CD8-positive, alpha-beta memory T cell (primary cell): ENCODE measurements at places on chromosomes 6 and 20.

DNA sequence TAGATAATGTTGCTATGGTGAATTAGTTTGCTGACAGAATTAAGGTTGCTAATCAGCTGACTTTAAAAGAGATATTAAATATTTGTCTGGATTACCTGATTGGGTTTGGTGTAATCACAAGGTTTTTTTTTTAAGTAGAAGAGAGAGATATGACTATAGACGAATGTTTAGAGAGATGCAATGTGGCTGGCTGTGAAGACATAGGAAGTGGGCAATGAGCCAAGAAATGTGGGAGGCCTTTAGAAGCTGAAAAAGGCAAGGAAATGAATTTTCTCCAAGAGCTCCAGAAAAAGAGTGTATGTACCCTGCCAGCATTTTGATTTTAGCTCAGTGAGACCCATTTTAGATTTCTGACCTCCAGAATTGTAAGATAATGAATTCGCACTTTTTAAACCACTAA is 598.3 kb downstream of the PKHD1 start:
- H3K4me3 ChIP-seq = no peak overlapping the region
- no peaks in the 10 kb centered on the region for H3K4me1 ChIP-seq
- no peaks in the 10 kb centered on the region for H3K36me3 ChIP-seq
- DNase-seq = no peak
- no peaks in the 10 kb centered on the region for H3K27me3 ChIP-seq
- H3K27ac ChIP-seq = no peak overlapping the region

GRCh38 chr20:33662172-33662571 is at the start of gene C20orf144:
Gene C20orf144, plus strand, starts transcription at chr20:33662327. Its CDS starts 19 bp downstream, at chr20:33662346.
- peak within 1 kb of the TSS; percentile 73 for H3K4me3 ChIP-seq
- peak within 1 kb of the TSS; percentile 89 for H3K27ac ChIP-seq
- H3K4me1 ChIP-seq = peaks cover 25% of the 10 kb centered on the region
- DNase-seq = no peak
- H3K36me3 ChIP-seq = no peaks in the 10 kb centered on the region

DNA sequence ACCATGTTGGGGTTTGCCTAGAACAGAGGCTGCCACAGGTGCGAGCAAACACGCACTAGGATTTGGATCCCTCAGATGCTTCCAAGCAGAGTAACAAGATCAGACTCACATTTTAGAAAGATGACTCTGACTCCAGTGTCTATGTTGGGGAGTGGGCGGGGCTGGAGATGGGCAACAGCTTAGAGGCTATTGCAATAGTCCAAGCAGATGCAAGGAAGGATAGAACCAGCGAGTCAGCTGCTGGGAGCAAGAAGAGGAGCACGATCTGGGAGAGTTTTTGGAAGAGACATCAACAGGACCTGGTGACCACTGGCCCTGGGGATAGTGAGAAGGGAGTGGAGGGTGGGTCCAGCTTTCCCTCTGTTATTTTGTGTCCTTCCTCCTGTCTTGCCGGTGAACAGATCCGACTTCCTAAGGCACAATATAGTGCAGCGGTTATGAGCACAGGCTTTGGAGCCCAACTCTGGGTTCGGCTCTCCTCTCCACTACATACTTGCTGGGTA is 52.7 kb downstream of the FGD2 start:
- no peaks in the 10 kb centered on the region for H3K36me3 ChIP-seq
- no peaks in the 10 kb centered on the region for H3K4me1 ChIP-seq
- no peak overlapping the region for H3K4me3 ChIP-seq
- H3K27me3 ChIP-seq = no peaks in the 10 kb centered on the region

- H3K4me3 ChIP-seq = no peak overlapping the region
- H3K36me3 ChIP-seq = no peaks in the 10 kb centered on the region
- no peak overlapping the region for H3K27ac ChIP-seq
- DNase-seq = no peak
- no peaks in the 10 kb centered on the region for H3K27me3 ChIP-seq
Observed at GRCh38 chr6:63352069-63352543, 32.3 kb upstream of the LGSN start.

- H3K36me3 ChIP-seq = no peaks in the 10 kb centered on the region
- no peak overlapping the region for H3K4me3 ChIP-seq
- H3K4me1 ChIP-seq = no peaks in the 10 kb centered on the region
- H3K27me3 ChIP-seq = no peaks in the 10 kb centered on the region
- DNase-seq = no peak
Observed at GRCh38 chr6:89495961-89496535, 63.1 kb downstream of the ANKRD6 start.

- no peak for DNase-seq
- no peaks in the 10 kb centered on the region for H3K36me3 ChIP-seq
- H3K4me3 ChIP-seq = no peak overlapping the region
- H3K4me1 ChIP-seq = no peaks in the 10 kb centered on the region
- H3K27ac ChIP-seq = no peak overlapping the region
- H3K27me3 ChIP-seq = no peaks in the 10 kb centered on the region
Observed at GRCh38 chr20:25296094-25297093, 48.5 kb downstream of the PYGB start.

DNA sequence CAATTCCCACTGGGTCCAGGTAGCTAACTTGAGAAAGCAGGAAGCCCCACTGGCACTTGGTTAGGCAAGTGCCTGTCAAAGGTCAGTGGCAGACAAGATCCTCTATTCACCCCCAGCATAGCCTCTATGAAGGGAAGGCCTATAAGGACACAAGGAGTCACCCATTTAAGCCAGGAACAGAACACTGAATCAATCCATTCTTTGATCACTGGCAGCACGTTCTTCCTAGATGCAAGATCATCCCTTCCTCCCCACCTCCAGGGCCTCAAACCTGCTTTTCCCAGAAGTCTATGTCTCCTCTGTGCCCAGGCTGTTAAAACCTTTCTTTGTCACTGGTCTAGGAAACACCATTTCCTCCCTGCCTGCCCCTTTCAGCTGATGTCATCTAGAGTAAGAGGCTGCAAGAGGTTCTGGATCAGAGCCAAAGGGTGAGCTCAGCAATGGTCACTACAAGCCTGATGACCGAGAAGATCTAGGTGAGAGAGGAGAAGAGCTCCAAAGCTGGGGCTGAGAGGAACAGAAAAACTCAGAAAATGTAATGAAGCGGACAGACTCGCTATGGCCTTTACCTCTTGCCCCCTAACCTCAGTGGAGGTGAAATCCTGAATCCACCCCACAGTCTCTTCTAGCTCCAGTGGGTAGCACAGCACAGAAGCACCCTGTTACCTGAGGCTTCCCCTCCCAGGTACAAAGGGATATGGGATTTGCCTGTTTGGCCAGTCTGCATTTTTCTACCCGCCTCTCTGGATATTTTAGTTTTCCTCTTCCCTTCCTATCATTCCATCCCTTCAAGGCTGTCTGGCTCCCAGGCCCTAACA is 1.8 kb downstream of the GTPBP2 start:
- H3K4me1 ChIP-seq = peaks cover 11% of the 10 kb centered on the region
- peak overlapping the region; percentile 89 for H3K27ac ChIP-seq
- H3K36me3 ChIP-seq = peaks cover 12% of the 10 kb centered on the region
- no peaks in the 10 kb centered on the region for H3K27me3 ChIP-seq

GRCh38 chr6:169559592-169559991 is 142.2 kb downstream of the WDR27 start:
- DNase-seq = no peak
- no peaks in the 10 kb centered on the region for H3K36me3 ChIP-seq
- H3K4me1 ChIP-seq = peaks cover 10% of the 10 kb centered on the region
- H3K27me3 ChIP-seq = no peaks in the 10 kb centered on the region
- H3K4me3 ChIP-seq = no peak overlapping the region

DNA sequence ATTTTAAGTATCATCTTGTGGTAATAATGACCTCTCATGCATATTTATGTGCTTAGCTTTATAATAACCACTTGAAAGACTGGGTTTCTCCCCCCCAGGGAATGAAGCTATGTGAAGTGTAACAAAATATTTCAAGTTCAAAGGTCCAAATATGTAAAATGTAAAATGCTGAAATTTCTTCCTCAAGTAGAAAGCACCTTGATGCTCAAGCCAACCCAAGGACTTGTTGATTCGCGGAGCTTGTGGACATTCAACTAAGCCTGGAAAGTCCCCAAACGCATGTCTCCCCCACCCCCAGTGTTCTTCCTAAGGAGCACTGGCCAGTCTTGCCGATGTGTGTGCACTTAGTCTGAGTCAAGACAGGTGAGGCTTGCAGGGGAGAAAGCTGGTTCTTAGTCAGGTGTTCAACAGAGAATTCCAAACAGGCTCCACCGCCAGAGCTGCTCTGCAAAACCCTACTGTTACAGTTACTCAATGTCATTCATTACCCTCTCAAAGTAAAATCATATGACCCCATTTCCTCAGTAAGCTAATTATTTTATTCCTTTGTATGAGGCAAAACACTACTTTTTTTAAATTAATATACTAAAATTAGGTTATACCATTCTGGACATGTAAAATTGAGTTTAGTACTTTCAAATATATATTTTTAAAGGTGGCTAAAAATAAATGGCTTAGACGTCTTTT is 46.9 kb upstream of the QKI start:
- H3K27ac ChIP-seq = no peak overlapping the region
- no peaks in the 10 kb centered on the region for H3K4me1 ChIP-seq
- no peak for DNase-seq

- no peaks in the 10 kb centered on the region for H3K27me3 ChIP-seq
- H3K27ac ChIP-seq = no peak overlapping the region
- H3K36me3 ChIP-seq = no peaks in the 10 kb centered on the region
- no peak overlapping the region for H3K4me3 ChIP-seq
Observed at GRCh38 chr6:138832182-138832581, 36.3 kb downstream of the ECT2L start.

- no peaks in the 10 kb centered on the region for H3K27me3 ChIP-seq
- DNase-seq = no peak
- no peak overlapping the region for H3K4me3 ChIP-seq
Observed at GRCh38 chr20:1533059-1533458, 24.4 kb downstream of the SIRPD start.

DNA sequence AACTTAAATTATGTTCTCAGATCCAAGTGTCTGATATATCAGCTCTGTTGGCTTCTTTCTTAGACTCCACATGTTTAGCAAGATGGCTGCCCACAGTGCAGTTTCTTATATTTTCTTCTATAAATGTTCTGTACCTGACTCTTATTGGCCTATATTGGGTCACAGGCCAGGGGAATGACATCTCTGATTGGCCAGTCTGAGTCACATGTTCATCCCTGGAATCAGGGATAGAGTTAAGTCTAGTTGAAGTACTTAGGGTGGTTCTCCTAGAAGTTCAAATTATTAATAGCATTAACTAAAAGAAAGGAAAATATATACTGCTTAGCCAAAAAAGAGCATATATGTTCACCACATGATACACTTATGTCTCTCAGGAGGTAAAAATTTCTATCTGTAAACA is 105.3 kb upstream of the SLC22A16 start:
- DNase-seq = no peak
- no peaks in the 10 kb centered on the region for H3K4me1 ChIP-seq
- H3K27ac ChIP-seq = no peak overlapping the region
- H3K36me3 ChIP-seq = no peaks in the 10 kb centered on the region

GRCh38 chr20:25579081-25579770 is 6.1 kb downstream of the NINL start:
- DNase-seq = no peak
- no peaks in the 10 kb centered on the region for H3K36me3 ChIP-seq
- H3K4me1 ChIP-seq = peaks cover under 1% of the 10 kb centered on the region

GRCh38 chr20:47594157-47594556 is 92.5 kb downstream of the NCOA3 start:
- peaks cover 3% of the 10 kb centered on the region for H3K36me3 ChIP-seq
- no peaks in the 10 kb centered on the region for H3K27me3 ChIP-seq
- H3K4me1 ChIP-seq = no peaks in the 10 kb centered on the region
- no peak for DNase-seq

GRCh38 chr6:56650191-56650590 is 7.5 kb upstream of the DST start:
- H3K27me3 ChIP-seq = no peaks in the 10 kb centered on the region
- no peaks in the 10 kb centered on the region for H3K36me3 ChIP-seq
- no peak overlapping the region for H3K4me3 ChIP-seq
- no peaks in the 10 kb centered on the region for H3K4me1 ChIP-seq
- no peak for DNase-seq
- no peak overlapping the region for H3K27ac ChIP-seq

DNA sequence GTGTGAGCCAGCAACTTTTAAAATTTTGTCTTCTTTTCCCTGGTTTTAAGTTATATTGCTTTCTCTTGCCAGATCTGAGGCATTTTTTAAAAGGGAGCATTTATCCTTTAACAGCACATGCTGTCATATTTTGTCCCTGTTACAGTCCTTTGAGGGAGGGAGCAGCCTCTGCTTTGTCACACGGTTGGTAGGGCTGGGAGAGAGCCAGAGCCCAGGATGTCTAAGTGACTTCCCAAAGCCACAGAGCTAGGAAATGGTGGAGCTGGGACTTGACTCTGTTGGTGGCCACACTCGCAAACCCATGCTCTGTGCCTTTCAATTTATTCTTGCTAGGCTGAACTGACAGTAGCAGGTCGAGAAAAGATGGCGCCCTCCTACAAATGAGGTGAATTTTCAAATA is 80.4 kb upstream of the IYD start:
- no peaks in the 10 kb centered on the region for H3K36me3 ChIP-seq
- H3K27me3 ChIP-seq = no peaks in the 10 kb centered on the region
- no peaks in the 10 kb centered on the region for H3K4me1 ChIP-seq
- no peak overlapping the region for H3K27ac ChIP-seq
- no peak overlapping the region for H3K4me3 ChIP-seq

- H3K27ac ChIP-seq = peak overlapping the region; percentile 75
- H3K36me3 ChIP-seq = no peaks in the 10 kb centered on the region
- peak overlapping the region; percentile 57 for H3K4me3 ChIP-seq
- DNase-seq = peak; percentile 36
- peaks cover 31% of the 10 kb centered on the region for H3K4me1 ChIP-seq
Observed at GRCh38 chr6:13710552-13711323, 897 bp downstream of the RANBP9 start.

DNA sequence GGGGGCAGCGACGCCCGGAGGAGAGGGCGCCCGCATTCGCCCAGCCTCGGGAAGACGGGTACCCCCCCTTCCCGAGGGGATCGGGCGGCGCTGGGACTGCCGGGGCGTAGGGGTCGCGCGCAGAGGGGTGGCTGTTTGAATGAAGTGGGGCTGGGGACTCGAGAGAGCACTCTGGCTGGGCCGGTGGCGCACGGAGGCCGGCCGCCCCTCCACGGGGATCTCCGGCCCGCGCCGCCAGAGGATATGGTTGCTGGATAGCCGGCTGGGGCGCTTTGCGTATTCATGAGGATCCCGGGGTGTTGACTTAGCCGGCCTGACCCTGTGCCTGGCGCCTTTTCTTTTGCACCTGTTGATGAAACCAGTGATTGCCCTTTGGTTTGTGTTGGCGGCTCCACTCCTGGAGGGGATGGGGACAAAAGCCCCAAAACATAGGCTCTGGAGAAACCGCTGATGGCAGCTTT is 469 bp downstream of the SYNJ2 start:
- no peaks in the 10 kb centered on the region for H3K27me3 ChIP-seq
- DNase-seq = no peak
- H3K36me3 ChIP-seq = no peaks in the 10 kb centered on the region
- H3K27ac ChIP-seq = peak overlapping the region; percentile 48

- H3K27ac ChIP-seq = no peak overlapping the region
- no peaks in the 10 kb centered on the region for H3K4me1 ChIP-seq
- no peak overlapping the region for H3K4me3 ChIP-seq
- H3K36me3 ChIP-seq = no peaks in the 10 kb centered on the region
- no peak for DNase-seq
Observed at GRCh38 chr20:14778875-14779274, 441.5 kb upstream of the FLRT3 start.

DNA sequence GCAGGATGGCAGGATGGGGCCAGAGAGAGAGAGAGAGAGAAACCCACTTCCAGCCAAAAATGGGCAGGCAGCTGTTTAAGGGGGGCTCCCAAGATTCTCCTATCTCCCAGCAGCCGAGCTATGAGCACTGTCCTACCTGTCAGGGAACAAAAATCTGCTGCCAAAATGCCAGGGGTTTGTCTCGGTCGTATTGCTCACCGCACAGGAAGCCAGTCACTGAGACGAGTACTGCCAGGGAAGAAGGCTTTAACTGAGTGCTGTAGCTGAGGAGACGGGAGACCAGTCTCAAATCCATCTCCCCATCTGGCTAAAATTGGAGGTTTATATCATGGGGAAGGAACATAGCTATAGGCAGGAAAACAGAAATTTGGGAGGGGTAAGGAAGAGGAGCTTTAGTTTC is 22.3 kb downstream of the GGTLC1 start:
- H3K4me1 ChIP-seq = no peaks in the 10 kb centered on the region
- H3K27ac ChIP-seq = no peak overlapping the region
- no peaks in the 10 kb centered on the region for H3K27me3 ChIP-seq
- H3K4me3 ChIP-seq = no peak overlapping the region
